ENCODE measurements at places on chromosomes 4 and X. TPM values are rescaled to one million over a fixed set of nuclear protein-coding genes. Genes with fewer than 3 reads are reported as not detected.
A peak's percentile ranks its signal among the peaks of the same experiment; 100 is the strongest.

DNA sequence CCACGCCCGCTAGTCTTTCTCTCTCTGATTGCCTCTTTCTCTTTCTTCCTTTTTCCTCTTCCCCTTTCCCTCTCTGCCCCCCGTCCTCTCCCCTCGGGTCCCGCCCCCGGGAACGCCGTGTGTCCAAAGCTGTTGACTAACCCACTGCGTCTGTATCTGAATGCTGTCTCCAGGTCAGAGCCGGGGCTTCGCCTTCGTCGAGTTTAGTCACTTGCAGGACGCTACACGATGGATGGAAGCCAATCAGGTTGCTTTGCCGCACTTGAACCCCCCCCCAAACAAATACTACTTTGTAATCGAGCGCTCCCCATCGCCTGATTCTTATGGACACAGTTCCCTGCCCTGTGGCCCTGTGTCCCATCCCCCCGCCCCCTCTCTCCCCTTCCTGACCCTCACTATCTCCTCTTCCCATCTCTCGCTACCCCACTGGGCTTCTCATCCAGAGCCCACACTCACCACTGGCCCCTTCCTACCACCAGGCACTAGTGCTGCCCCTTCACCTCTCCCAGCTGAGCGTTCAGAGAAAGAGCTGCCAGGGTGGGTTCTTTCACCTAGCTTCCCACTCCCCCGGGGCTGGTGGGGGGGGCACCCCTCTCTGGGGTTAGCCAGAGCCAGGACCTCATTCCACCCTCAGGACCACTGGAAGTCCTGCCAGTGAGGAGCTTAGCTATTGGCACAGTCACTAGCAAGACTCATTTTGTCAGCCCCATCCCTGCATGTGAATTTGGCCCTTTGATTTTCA, 18.6 kb upstream of the UBA1 start:
- DNase-seq, result no peak

DCLK2 gene
- total RNA-seq, result 5.2 TPM

DNA sequence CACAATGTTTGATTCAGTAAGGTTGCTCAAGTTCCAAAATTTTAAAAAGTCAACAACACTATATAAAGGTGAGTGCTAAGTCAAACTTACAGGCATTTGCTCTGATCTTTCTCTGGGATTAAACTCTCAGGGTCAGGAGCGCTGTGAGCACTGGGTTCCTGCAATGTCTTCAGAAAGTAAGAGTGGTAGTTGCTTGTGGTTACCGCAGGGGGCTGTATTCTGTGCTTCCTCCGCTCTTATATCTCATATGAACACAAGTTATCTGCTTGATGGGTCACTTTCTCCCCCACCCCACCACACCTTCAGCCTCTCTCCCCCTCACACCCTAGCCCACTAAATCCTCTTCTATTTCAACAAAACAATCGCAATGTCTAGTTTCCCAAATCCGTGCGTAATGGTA, 116.4 kb upstream of the IGSF1 start:
- no peak for DNase-seq

- DNase-seq, result no peak
These were observed 189.1 kb upstream of the RBPJ start for GRCh38 chr4:26131711-26132110.

DNA sequence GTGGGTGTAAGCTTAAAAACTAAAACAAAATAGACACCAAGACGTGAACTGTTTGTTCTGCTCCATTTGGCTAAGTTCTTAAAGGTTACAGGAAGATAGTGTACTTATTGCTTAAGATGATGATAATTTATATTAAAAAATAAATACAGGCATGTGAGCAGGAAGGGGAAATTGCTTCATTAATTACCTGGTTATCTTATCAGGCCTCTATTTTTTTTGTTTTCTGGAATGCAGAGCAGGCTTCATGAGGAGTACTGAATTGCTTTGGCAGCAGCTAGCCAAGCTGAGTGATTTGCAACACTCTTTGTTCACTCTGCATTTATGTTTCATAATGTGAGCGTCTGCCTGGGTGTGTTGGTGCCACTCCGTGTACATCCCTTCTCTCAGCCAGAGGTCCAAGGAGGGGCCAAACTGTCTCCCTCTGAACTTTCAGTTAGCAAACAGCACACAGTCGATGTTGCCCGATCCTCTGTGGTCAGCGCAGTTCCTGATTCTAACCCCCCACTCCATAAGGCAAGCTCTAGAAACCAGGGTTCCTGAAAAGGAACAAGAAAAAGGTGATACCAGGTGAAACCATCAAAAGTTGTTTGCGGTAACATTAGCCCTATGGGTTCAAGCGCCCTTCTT, 348.2 kb downstream of the SPRY1 start:
- DNase-seq, result no peak

IL2 gene
- not detected for total RNA-seq

HHIP gene
- 1.7 TPM for total RNA-seq

DNA sequence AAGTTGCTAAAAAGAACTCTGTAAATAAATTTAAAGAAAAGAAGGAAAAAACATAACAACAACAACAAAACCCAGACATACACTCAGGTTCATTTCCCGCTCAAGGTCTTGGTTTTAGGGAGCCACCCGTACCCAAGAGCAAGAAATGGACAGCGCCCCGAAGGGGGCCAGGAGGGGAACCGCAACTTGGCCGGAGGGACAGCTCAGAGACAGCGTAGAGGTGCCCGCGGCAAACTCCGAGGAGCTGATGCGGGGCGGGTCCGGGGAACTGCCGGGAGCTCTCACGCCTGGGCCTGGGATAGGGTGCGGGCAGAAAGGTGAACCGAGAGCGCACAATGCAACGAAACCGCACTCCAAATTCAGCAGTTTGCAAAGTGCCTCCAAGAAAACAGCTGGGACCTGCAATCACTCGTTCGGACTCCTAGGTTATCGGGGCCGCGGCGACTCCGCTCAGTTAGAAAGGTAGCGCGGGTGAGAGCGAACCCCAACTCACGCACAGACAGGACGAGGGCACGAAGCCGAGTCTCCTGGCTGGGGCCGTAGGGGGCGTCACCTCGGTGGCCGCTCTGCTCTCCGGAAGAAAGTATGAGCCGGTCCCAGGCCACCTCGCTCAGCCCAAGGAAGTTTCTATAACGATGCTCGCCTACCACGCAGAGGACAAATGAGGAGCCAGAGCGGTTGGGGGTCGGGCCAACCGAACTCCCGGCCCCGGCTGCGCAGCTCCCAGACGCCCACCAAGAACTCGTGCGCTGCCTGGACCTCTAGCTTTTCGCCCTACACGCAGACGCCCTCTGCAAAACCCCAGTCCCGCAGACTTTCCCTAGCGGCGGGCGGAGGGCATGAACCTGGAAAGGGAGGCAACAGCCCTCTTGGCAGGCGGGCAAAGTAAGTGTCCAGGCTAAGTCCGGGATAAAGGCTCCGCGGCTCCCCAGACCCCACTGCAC, 1.4 kb downstream of the NDNF start:
- DNase-seq, result no peak

IL21 gene
- not detected for total RNA-seq

DNA sequence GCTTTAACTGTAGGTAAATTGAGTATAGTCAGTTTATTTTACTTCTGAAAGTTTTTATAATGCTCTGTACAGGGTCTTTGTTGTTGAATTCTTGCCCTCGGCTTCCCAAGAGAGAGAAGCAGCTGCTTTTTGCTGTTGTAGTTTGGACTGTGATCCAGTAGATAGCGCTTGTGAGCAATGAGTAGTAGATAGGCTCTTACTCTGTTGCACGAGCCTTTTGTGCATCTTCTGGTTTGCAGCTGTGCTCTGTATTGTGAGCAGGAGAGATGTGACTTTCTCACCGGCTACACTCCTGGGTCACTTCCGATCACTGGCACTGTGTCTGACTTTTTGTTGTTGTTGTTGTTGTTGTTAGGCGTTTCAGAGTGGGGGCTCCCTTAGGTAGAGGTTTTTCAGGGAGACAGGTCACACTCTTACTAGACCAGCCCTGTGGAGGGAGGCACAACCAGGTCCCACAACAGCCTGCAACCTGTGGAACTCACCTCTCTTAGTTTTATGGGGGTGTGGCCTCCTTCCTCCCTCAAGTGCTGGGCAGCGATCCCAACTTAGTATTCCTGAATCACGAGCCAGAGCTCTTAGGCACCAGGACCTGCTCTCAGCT, 822.1 kb upstream of the GALNTL6 start:
- peak; percentile 7 for DNase-seq

- peak; percentile 32 for DNase-seq
These were observed 392.5 kb downstream of the BCOR start for GRCh38 chrX:39705290-39705689.

DNA sequence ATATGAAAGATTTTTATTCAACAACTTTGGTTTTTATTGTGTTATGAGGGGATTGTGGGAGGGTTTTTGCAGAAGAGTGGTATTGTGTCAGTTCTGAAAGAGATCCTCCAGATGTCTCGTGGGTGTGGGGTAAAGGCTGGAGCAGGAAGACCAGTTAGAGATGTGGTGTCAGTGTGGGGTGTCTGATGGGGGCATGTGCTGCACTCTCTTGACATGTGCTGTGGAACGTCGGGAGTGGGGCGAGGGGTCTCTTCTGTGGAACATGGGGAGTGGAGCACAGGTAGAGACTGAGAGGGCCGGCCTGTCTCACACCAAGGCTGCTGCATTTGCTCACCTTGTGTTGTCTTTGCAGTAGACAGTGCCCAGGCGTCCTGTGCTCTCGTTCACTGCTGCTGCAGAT, 37.6 kb downstream of the FAM193A start:
- no peak for DNase-seq

- no peak for DNase-seq
These were observed 3.5 kb downstream of the CCDC22 start for GRCh38 chrX:49238735-49239134.

DNA sequence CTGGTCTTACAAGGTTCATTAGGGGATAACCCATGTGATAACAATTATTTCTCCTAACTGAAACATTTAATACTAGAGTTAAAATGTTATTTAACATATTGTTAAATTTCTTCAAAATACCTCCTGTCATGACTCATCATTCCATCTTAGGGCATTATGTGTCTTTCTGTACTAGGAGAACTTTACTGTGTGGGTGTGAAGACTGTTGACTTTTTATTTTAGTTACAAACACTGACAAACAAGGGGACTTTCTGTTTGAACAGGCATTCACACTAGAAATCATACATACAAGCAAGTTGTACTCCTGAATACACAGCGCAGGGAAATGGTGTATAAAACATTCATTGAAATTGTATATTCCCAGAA, 175.9 kb downstream of the FBXW7 start:
- DNase-seq, result no peak

RBMXL3 gene
- total RNA-seq, result not detected

GRCh38 chrX:17411205-17411604, 36.2 kb downstream of the NHS start:
- DNase-seq, result no peak

SMARCA1 gene
- 20.1 TPM for total RNA-seq

WDR19 gene
- 9.0 TPM for total RNA-seq

DNA sequence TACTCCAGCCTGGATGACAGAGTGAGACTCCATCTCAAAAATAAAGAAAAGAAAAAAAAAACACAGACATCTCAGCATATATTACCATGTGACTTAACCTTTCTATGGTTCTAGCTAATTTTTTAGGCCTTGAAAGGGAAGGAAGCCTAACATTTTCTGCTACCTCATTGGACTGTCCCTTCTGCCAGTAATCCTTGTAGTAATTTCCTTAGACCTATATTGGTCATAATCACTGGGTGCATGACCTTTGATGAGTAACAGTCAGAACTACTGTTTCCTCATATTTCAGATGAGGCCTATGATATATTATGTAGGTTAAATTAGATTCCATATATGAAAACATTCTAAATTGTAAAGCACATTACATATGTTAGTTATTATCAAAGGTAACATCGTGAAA, 9.6 kb downstream of the XIAP start:
- no peak for DNase-seq

DNA sequence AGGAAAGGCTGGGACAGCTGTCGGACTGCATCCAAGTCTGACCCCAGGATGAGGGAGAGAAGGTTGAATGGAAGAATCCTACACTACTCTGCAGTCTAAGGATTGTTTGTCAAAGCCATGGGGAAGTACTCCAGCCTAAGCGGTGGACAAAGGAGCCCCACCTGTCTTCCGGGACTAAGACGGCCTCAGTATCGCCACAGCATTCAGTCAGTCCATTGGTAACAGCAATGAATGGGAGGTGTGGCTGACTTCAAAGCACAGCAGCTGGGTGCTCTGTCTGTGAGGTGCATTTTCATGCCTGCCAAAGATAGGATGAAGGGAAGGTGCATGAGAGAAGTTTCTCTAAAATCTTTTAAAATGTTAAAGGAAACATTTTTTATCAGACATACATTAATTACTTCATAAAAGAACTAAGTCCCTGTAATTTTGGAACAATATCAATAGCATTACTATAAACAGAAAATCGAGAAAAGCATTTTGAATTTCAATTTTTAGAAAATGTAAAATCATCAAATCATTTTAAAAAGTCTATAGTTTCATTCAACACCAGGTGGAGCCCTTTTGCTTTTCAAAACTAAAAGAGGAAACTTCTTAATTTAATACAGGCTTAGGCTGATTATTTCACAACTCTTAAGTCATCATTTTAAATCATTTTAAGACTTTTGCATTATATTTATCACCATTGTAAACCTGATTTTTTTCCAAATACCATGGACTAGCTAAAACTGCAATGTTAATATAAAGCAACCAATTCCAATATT, 27.6 kb upstream of the INTU start:
- no peak for DNase-seq

- no peak for DNase-seq
These were observed 35.2 kb downstream of the SLC25A5 start for GRCh38 chrX:119503484-119503861.

GRCh38 chr4:144787365-144788258, 141.7 kb downstream of the HHIP start:
- DNase-seq, result peak; percentile 15

- no peak for DNase-seq
These were observed 3.2 kb upstream of the CPZ start for GRCh38 chr4:8589336-8589735.

GLRA3 gene
- total RNA-seq, result not detected

GRCh38 chrX:78725287-78725686, 22.2 kb upstream of the LPAR4 start:
- DNase-seq, result no peak

SLC9B1 gene
- total RNA-seq, result 1.1 TPM

DNA sequence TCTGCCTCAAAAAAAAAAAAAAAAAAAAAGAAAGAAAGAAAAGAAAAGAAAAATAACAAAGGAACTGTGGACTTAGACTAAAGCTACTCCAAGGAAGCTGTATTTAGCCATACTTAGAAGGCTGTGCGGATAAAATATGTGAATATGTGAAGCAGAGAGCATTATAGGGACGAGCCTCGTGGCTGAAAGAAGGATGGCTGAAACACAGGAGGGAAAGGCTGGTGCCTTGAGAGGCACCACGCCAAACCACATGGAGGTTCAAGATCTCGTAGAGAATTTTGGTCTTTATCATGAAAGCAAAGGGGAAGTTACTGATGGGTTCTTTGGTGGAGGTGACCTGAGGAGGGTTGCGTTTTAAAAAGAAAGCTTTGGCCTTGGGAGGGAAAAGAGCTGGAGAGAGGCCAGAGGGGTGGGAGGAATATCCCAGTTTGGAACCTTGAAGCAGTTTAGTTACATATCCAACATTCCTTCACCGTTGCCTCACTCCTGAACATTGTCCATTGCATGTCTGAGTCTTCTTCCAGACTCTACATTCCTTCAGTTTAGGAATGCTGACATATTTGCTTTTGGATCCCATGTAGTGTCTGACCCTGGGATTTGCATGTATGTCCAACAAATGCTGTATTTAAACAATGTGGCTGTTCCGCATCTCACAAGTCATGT, 82.5 kb downstream of the CPE start:
- DNase-seq, result peak; percentile 22

GRCh38 chr4:102642631-102643298, 118.0 kb downstream of the MANBA start:
- DNase-seq, result no peak

- DNase-seq, result no peak
These were observed 222.2 kb downstream of the DCTD start for GRCh38 chr4:182695009-182695408.

Data from epithelial cell of proximal tubule (primary cell).